Fibroblast of the conjunctiva (primary cell): ENCODE measurements at places on chromosomes 2 and 18.

DNA sequence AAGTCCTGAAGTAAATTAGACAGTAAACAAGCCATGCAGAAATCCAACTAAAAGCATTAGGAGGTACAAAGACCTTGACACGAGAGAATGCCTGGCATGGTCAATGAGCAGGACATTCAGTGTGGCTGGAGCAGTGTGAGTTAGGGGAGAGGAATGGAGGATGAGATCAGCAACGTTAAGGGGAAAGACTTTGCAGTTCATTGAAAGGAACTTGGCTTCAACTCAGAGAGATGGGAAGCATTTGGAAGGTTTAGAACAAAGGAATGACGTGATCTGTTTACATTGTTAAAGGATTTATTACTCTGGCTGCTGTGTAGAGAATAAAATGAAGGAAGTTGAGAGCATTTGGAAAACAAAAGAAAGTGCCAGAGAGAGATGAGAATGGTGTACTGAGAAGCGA is 621.3 kb downstream of the XIRP2 start:
- DNase-seq, result peak; percentile 55

DNA sequence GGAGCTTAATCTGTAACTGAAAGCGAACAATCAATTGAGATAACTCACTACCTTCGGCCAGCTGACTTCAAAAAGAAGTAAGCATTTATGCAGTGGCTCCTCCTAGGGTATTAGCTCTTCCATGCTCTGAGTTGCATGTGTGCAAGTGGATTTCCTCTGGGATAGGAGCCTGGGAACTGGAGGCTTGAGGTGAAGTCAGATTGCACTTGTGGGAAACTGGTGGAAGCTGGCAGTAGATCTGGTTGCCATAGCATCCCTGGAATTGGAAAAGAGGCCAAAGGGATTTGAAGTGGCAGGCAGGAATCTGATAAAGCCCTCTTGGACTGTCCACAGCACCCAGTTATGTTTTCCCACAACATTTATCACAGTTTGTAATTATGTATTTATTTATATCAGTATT is 50.6 kb upstream of the FMNL2 start:
- no peak for DNase-seq

DNA sequence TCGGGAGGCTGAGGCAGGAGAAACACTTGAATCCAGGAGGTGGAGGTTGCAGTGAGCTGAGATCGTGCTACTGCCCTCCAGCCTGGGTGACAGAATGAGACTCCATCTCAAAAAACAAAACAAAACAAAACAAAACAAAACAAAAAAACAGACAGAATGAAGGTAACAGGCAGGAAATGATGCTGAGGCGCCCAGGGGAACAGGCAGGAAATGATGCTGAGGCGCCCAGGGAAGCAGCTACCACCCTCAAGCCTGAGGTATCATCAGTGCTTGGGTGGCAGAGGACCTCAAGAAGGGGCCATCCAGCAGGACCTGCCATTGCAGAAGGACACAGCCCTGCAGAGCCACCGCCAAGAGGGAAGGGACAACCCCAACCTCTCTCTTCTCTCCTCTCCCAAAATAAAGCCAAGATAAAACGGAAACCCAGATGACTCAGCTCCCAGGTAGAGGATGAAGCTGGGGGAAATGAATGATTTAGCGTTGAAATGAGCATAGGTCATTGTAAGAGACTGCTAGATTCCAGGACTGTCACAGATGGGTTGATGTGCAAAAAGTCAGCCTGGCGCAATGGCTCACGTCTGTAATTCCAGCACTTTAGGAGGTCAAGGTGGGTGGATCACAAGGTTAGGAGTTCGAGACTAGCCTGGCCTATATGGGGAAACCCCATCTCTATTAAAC is 19.3 kb downstream of the SOWAHC start:
- no peak for DNase-seq

DNA sequence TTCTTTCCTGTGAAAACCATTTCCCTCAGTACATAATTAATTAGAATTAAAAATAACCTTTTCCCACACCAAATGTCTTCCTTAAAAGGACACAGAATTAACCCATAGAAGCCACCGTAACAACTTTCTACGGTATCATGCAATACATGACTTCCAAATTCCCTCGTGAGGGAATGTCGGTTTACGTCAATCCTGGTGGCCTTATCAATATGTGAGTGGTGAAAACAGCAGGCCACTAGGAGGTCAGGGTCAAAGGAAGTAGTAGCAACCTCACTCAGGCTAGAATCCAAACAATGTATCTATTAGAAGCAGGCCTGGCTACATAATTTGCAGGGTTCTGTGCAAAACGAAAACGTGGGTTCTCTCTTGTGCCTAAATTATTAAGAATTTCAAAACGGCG is 112.2 kb downstream of the GAREM1 start:
- DNase-seq, result no peak

DNA sequence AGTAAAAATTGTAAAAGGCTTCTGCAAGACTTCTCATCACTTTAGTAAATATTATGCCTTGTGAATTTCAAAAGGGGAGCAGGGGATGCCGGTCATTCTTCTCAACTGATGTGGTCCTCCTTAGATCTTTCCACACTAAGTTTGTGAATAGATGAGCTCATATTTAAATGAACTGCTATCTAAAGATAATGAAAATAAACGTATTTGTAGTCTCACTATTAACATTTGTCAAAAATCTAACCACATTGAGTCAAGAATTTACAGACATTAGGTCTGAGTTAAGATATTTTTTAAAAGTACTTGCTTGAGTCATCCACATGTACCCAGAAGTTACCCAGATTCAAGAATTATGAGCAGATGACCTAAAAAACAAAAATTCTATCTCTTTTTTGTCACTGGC is 6.5 kb downstream of the PRPF40A start:
- DNase-seq, result no peak

GRCh38 chr2:192218377-192218776 is 23.6 kb upstream of the TMEFF2 start:
- DNase-seq, result no peak

- no peak for DNase-seq
Observed at GRCh38 chr18:70273021-70273420, 15.8 kb upstream of the SOCS6 start.

GRCh38 chr2:26457251-26457666 is 20.7 kb downstream of the OTOF start:
- DNase-seq, result no peak

DNA sequence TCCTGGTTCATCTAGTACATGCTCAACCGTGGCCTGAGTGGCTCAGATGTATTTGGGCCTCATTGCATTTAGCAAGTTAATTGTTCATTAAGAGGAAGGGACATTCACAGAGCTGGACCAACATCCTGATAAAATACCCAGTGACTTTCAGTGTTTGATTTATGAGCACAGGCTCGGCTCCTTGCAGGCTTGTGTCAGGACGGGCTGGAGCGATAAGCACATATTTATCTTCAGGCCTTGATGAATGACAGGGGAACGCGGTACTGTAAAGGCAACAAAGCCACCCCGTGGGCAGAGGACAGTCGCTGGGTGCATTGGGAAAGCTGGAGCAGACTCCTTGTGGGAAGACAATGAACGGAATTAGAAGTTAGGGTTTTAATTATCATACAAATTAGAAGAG is 548.6 kb upstream of the HS6ST1 start:
- no peak for DNase-seq
